T-helper 2 cell treated with Interferon-gamma antibody and Interleukin-4, amounts not matched to agents 5 μg/mL and 100 μg/mL, for 36 hours (primary cell): ENCODE measurements at places on chromosomes 7 and 10.

- DNase-seq: no peak
These were observed 4.9 kb upstream of the RHOBTB1 start for GRCh38 chr10:60948851-60949250.

DNA sequence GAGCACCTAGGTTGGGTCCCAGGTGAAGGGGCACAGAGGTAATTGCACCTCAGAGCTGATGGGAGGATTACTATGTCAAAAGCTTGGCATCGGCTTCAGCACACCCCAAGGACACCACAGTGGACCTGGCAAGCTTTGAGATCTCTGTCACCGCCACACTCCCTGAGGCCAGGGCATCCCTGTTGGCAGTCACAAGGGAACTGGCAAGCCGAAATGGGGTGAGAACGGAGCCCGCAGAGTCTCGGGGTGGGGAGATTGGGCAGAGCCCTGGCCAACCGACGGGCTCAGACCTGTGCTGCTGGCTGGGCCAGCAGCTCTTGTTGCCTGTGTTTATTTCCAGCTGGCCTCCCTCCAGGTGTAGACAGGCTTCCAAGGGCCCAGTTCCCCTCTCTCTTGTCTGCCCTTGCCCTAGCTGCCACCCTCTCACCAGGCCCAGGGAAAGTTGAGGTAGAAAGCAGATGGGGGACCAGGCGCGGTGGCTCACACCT, 2.5 kb downstream of the HSPB1 start:
- no peak for DNase-seq

DNA sequence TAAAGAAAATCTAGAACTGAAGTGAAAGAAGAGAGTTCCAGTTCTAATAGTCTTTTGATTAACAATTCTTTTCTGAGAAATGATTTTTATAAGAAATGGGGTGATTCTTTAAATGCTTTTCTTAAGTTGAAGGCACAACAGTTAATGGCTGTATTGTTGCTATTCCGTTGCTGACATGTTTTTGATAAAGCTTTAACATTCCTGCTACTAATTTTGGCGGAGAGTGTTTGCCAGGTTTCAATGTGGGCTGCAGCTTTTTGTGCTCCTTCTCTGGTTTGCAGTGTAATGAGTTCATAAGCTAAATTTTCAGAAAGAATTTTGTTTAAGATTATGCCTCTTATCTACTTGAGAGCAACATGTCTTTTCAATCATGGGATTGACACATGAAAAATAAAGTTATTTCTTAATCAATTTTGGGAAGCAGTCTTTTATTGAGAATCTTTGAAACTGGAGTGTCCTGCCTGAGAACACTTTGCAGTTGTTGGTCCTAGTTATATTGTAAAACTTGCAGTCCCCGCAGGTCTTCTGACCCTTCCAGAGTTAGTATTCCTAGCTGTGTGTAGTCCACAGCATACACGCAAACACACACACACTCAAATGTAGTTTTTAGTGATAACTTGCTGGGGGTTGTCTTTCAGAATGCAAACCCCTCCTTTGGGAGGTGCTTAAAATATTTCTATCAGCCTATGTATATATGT, 56.7 kb downstream of the COL17A1 start:
- no peak for DNase-seq

- DNase-seq: no peak
These were observed 27.2 kb downstream of the ADK start for GRCh38 chr10:74178042-74178791.

- no peak for DNase-seq
These were observed 89.3 kb downstream of the LYZL2 start for GRCh38 chr10:30540276-30540675.

DNA sequence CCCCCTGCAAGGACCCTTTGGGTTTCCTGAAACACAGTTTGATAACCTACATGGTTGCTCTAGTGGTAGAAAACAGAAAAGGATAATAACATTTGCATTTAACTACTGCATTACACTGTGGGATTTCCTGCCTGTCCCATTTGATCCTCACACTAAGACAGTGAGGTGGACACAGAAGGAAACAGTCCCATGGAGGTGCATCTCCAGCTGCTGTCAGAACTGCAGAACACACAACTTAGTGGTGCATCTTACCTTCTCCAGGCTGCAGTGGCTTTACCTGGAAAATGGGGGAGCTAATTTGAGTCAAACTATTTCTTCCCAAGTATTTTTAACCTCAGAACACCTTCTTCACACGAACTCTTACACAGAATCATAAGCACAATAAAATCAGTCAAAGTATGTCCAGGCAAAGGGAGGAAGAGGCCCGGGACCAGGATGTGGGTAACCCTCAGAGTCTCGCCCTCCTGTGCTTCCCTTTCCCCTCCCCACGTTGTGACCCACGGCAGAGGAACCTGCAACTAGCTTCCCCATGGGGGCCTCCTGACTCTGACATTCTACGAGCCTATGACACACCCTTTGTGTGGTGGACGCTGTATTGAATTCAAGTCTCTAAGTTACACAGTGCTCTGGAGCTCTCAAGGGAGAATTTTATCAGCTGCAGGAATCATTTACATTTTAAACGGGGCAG, 33.7 kb downstream of the SCRN1 start:
- peak; percentile 10 for DNase-seq

GRCh38 chr10:88754287-88754686, 5.5 kb upstream of the LIPN start:
- no peak for DNase-seq
